Stimulated activated CD4-positive, alpha-beta T cell treated with anti-CD3 and anti-CD28 coated beads, Interleukin-15, amount 100 ng/mL, for 1 hour (primary cell): ENCODE measurements at places on chromosomes 6 and 20.

DNA sequence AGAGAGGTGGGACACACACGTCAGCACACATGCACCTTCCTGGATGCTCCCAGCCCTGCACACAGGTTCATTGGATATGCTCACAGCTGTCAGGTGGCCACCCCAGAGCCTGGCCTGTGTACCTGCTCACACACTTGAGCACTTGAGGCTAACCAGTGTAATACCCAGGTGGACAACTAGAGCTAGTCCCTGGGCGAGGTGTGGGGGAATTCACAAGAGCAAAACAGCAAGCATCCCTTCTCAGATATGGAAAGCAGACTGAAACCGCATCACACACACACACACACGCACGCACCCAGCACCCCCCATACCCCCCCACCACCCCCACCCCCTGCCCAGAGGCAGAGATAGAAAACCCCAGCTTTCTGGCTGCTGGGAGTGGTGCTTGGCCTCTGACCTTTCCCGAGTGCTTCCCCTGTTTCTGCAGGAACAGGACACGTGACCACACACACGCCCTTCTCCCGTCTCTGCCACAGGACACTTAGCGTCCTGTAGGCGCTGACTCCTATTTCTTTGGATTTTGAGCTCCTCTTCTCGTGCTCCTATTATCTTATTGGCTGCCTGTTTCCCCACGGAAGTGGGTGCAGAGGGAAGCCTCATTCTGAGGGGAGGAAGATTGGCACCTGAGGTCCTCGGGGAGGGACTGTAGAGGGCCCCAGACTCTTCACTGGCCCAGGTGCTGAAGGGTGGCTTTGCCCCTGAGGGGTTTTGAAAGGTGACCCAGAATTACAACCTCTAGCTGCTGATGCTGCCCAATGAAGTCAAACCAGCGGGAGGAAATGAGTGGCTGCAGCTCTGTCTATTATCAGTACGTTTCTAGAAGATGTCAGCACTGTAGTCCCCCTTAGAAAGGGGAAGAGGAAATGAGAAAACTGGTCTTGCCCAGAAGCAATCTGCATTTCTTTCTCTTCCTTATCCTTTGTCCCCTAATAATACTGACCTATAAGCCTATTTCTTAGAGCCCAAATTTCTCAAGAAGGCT lies 65.8 kb downstream of the SYTL3 start:
- no peak for DNase-seq

DNA sequence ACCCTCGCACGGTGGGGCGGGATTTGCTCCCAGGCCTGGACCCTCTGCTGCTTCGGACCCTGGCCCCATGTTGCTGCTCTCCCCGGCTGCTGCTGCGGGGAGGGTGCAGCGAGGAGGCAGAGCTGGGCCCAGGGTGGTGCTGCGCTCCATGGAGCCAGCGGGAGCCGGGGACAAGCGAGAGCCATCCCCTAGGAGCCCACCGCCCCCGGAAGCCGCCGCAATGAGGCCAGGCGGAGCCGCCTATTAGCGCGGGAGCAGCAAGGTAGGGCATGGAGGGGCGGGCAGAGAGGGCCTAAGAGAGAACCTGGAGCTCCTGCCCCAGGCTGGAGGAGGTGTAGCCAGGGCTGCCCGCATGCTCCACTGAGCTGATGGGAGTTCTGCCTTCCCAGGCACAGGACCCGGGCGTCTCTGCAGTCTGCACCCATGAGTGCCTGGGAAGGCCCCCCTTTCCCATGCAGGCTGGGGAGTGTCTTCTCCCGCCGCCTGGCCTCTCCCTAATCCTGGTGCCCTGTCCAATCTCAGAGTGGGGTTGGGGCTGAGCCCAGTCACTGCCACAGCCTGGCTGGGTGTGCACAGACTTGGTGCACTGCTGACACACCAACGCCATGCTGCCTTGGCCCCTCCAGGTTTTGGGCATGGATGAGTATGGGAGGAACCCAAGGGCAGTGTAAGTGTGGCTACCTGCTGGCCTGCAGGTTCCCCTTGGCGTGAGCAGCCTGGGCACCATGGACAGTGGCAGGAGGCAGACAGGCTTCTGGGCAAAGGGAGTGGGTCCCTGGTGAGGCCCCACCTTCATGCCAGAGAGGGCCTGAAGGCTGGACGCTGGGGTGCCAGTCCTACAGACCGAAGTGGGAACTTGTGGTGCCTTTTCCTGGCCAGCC lies 360.6 kb upstream of the MAP3K7 start:
- no peak for DNase-seq

- peak; percentile 58 for DNase-seq
Observed at GRCh38 chr6:44221291-44221960, 2.0 kb upstream of the SLC29A1 start.

DNA sequence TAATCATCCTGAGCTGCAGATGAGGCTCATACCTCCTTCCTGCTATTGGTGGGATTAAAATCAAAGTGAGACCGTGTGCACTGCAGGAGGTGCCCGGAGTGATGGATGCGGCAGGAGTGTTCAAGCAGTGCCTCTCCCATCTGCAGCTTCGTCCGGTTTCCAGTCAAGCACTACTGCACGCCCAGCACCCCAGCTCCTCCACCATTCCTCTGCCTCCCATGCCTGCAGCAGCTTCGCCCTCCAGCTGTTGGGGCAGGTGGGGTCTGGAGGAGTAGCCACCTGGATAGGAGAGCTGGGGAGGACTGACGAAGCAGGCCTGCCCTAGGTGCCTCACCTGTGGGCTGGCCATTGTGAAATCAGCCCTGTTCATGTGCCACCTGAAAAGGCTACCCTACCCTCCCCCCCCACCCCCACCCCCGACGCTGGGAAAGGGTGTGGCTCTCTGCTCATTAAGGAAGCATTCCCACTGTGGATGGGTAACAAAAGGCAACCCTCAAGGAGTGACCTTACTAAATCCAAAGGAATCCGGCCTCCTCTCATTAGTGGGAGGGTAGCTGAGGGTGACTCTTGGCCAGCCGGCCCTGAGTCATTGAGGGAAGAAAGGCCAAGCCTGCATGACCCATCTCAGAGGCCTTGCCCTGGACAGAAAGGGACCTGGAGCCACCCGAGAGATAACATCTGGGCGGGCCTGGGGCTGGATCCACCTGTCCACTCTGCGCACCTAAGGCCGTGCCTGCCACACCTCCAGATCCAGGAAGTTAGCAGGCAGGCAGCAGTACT lies 115.9 kb upstream of the ARMC2 start:
- DNase-seq = no peak

DNA sequence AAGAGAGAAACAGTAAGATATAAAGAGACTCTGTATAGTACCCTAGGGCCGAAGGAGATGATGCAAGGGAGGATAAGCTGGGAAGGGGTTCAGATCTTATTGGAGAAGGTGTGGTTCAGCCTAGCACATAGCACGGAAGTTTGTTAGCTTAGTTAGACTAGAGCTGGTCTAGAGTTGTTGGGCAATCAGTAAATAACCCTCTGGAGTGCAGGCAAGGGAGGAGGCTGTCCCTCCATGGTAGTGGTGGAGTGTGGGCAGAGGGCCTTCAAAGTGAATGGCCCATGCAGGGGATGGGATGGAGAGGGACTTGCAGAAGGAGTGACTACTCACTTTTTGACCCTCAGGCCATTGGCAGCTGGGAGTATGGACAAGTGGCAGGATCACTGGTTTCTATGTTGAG lies 20.0 kb downstream of the TULP4 start:
- no peak for DNase-seq
